Articular chondrocyte of knee joint (primary cell): ENCODE measurements at places on chromosomes 13 and 19. TPM values are rescaled to one million over a fixed set of nuclear protein-coding genes. Genes with fewer than 3 reads are reported as not detected.

Gene ZNF324
- total RNA-seq = 12.9 and 13.1 TPM in 2 replicates

Gene ERICH4
- not detected in 2 replicates for total RNA-seq

Gene ZNF587
- total RNA-seq = 22.1 and 33.4 TPM in 2 replicates

Gene MYO16
- total RNA-seq = under 0.01 and 0.11 TPM in 2 replicates

Gene ICAM3
- 5.1 and 5.4 TPM in 2 replicates for total RNA-seq

Gene DMKN
- 12.1 and 21.0 TPM in 2 replicates for total RNA-seq

Gene PLK5
- total RNA-seq = not detected in 2 replicates

Gene DCLK1
- 2.2 and 3.8 TPM in 2 replicates for total RNA-seq

Gene PGLYRP2
- not detected in 2 replicates for total RNA-seq

Gene GIPR
- total RNA-seq = 1.3 and 1.4 TPM in 2 replicates

Gene RNF225
- total RNA-seq = 0.13 TPM in 1 of 2 replicates, not detected in the other

Gene SIGLEC12
- not detected in 2 replicates for total RNA-seq

Gene NKPD1
- under 0.01 TPM in 1 of 2 replicates, not detected in the other for total RNA-seq

Gene TNFSF13B
- total RNA-seq = 6.9 and 7.8 TPM in 2 replicates

Gene FLT1
- 0.13 and 0.54 TPM in 2 replicates for total RNA-seq

Gene LILRB1
- not detected in 2 replicates for total RNA-seq

Gene PSG5
- 0.52 and 0.65 TPM in 2 replicates for total RNA-seq

Gene NMRK2
- not detected in 2 replicates for total RNA-seq

Gene SPATA13
- total RNA-seq = 11.0 and 13.6 TPM in 2 replicates

Gene OCEL1
- 3.7 and 4.1 TPM in 2 replicates for total RNA-seq

Gene RNF113B
- not detected in 2 replicates for total RNA-seq

Gene KIR2DL3
- not detected in 2 replicates for total RNA-seq

Gene KANK3
- total RNA-seq = 0.11 and 0.26 TPM in 2 replicates

Gene POGLUT2
- 18.2 and 18.8 TPM in 2 replicates for total RNA-seq

Gene DCT
- total RNA-seq = 0.13 and 0.54 TPM in 2 replicates

Gene FSD1
- 1.1 and 1.4 TPM in 2 replicates for total RNA-seq

Gene N4BP2L1
- 10.6 TPM in 2 replicates for total RNA-seq

Gene ZNF726
- total RNA-seq = 2.8 and 5.1 TPM in 2 replicates

Gene OVOL3
- not detected in 2 replicates for total RNA-seq

Gene AMER2
- not detected in 2 replicates for total RNA-seq

Gene VSTM1
- not detected in 2 replicates for total RNA-seq
